ENCODE measurements at places on chromosomes 12 and 14.

- DNase-seq, result no peak
These were observed 6.0 kb downstream of the PAPLN start for GRCh38 chr14:73243341-73243740.

DNA sequence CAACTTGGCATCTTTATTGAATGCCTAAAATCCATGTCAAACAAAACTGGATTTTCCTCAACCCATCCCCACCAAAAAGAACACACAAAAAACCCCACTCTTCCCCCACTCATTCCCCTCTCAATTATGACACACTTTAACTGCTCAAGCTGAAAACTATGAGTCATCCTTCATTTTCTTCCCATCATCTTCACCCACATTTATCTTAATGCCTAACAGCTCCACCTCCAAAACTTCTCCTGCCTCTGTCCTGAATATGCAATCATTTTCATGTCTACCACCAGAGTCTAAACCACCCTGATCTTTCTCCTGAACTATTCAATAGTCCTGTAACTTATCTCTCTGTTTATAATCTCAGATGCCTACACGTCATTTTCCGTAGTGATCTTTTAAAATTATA, 239.7 kb downstream of the BCAT1 start:
- DNase-seq, result no peak

- no peak for DNase-seq
These were observed 2.7 kb upstream of the INHBE start for GRCh38 chr12:57452181-57452936.

GRCh38 chr12:12806784-12807516, 6.2 kb upstream of the DDX47 start:
- DNase-seq, result no peak

DNA sequence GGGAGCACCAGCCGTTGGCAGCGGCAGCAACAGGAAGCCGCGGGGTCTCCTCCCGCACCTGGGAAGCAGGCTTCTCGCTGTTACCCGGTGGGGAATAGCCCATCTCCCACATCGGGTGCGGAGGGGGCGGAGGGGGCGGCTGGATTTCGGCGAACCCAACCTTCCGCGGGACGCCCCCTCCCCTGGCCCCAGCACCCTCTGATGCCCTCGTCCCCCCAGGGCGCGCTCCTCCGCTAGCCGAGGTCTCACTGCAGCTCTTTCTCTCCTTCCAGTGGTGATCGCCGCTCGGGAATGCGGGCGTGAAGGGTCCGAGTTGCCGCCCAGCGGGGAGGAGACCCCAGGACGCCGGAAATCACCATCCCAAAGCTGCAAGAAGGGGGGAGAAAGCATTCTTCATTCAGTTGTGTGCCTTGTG, 303 bp downstream of the SAMD4A start:
- no peak for DNase-seq

- no peak for DNase-seq
These were observed 38.9 kb upstream of the DICER1 start for GRCh38 chr14:95196268-95196667.

DNA sequence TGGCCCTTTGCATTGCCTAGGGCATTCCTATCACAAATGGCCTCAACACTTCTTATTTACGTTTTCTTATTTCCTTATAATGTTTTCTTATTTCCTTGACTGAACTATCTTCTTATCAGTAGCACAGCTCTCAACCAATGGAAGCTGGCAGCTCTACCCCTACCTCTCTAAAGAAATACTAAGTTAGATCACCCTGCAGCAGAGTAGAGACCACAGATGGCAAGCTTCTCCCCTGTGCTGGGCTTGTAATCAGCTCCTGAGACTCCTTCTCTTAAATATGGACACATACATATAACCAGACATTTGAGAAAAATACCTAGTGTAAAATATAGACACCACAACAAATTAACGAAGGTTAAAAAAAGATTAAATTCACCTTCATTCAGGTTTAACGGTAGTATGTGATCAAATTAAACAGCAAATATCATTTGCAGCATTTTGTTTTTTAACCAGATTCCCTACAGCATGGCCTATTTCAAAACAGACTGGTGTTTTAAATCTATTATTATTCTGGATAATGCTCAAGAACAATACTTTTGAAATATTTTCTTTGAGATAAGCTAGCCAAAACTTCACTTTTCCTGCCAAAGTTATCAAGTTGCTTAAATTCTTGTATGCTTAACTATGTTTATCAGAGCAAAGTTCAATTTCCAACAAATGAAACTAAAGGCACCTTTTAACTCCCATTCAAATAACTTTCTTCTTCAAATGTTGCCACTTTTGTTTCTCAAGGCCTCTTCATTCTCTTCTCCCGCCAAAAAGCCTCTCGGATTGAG, 54.3 kb downstream of the SLC41A2 start:
- no peak for DNase-seq

Measured in stimulated activated naive CD4-positive, alpha-beta T cell treated with Interleukin-2 at 50 U/mL for 16 hours (primary cell).